ENCODE measurements at places on chromosomes 3 and 15.

GRCh38 chr15:57283774-57284503 is 92.4 kb upstream of the CGNL1 start:
- DNase-seq = no peak

GRCh38 chr3:130850843-130851242 is 43.0 kb upstream of the ATP2C1 start:
- no peak for DNase-seq

DNA sequence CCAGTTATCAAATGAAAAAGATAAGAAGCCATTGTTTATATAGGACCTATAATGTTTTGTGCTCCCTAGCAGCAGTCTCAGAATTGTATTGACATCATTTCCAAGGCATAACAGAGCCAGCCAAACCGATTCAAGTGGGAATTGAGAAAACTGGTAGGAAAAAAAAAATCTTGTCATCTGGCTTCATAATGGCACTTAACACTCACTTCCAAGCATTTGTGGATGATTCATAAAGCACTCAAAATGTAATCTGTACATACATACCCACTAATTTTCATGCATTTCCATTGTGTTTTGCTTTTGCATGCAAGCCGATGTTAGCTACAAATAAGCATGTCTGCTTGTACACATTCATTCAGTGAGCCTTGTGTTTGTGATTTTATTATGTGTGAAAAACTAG is 18.6 kb upstream of the TRPC1 start:
- DNase-seq = no peak

GRCh38 chr15:26391567-26392194 is 381.2 kb downstream of the GABRB3 start:
- peak; percentile 82 for DNase-seq

DNA sequence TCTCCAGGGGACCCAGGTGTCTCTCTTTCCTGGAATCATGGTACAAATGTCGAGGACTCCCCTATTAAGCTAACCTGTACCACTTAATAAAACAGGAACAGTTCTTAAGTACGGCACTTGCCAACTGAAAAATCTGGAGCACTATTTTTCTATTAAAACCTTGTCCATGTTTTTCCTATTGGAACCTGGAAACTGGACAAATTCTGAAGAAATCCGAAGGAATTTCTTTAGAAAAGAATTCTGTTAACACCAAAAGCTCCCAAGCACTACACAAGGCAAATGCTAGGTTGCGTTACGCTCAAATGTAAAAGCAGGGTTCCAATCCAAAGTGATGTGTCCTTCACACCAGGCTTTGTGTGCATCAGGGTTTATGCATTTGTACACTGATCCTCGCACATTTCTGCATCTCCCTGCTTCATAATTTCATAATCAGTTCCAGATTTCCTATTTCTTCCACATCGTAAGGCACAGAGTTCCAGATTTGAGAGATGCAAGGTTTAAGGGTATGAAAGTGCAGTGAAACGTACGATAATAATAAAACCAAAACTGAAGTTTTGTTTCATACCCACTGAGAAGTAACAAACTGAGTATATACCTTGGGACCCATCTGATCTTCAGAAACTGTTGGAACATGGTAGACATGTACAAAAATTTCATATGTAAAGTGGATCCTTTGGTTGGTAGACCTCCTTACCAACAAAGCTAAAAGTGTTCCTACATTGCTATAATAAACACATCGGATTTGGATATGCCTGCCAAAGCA is 132.1 kb upstream of the WNT5A start:
- no peak for DNase-seq

DNA sequence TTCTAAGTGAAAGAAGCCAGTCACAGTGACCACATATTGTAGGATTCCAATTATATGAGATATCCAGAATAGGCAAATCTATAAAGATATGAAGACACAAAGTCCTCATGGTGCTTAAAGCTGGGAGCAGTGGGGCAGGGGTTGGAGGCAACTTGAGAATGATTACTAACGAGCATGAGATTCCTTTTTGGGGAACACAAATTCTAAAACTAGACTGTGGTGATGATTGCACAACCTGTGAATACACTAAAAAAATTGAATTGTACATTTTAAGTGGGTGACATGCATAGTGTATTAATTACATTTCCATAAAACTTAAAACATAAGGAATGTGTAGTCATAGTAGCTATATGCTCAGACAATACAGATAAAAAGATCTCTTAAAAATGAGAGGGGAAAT is 103.2 kb downstream of the DPH6 start:
- DNase-seq = no peak

All from NCI-H1092 (cell line).